ENCODE measurements at places on chromosomes 2 and 18.
A peak's percentile ranks its signal among the peaks of the same experiment; 100 is the strongest.

DNA sequence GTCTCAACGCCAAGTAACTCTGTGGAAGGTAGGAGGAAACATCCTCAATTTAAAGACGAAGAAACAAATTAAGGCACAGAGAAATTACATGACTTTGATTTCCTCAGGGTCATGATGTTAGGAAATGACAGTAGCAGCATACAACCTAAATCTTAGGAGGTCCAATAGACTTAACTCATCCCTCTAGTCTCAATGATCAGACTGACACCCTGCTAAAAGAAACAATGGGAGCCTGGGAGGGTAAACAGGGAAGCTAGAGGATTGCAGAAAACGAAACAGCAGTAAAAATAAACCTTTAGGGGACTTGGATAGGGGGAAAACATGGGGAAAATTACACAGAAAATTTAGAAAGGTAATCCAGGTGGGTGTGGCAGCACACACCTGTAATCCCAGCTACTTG lies 56.0 kb downstream of the ROCK2 start:
- no peak for DNase-seq

- no peak for DNase-seq
Measured at GRCh38 chr2:71785516-71785981, 332.2 kb downstream of the DYSF start.

GRCh38 chr2:122758967-122759366 lies 1003.5 kb downstream of the TSN start:
- no peak for DNase-seq

- no peak for DNase-seq
Measured at GRCh38 chr2:169644173-169644572, 50.0 kb downstream of the CFAP210 start.

DNA sequence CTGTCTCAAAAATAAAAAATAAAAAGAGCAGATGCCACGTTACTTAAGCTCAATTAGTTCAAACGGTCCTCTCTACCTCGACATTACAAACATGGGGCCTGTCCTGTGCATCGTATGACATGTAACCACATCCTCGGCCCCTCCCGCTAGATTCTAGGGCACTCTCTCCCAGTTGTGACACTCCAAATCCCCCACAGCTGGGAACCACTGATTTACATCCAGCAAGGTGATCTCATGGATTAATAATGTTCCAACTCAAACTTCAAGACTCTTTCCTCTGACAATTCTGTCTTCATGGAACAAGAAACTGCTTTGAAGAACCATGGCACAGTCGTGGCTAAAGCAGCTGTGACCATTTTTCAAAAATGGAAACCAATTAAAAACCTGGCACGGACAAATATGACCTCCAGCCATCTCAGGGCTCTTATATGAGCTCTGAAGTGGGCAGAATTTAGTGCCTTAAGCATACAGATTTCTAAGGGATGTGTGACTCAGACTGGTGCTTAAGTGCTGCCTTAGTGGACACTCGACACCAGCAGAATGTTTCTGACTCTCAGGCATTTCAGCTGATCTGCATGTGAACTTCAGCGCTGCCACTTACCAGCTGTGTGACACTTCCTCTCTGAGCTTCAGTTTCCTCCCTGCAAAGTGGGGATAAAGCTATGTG lies 31.7 kb upstream of the ASAP2 start:
- DNase-seq = no peak

GRCh38 chr2:187826023-187826422 lies 271.8 kb upstream of the TFPI start:
- no peak for DNase-seq

GRCh38 chr18:56890632-56891031 lies 239.5 kb downstream of the WDR7 start:
- DNase-seq = no peak

DNA sequence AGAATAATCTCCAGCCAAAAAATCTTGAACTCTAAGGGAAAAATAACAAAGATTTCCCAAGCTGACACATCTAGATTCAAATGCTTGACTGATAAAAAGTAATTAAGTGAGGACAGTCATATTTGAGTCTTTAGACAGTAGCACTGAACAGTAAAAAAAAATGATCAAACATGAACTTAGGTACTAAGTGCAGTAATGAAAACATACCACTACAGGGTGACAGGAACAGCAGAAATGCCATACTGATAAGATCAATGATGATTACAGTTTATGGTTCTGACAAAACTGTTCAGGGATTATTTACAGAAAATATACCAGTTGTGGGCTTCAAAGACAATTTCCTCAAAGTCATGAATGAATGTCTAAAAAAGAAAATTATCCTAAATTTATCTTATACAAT lies 80.3 kb downstream of the OSBPL1A start:
- DNase-seq = no peak

DNA sequence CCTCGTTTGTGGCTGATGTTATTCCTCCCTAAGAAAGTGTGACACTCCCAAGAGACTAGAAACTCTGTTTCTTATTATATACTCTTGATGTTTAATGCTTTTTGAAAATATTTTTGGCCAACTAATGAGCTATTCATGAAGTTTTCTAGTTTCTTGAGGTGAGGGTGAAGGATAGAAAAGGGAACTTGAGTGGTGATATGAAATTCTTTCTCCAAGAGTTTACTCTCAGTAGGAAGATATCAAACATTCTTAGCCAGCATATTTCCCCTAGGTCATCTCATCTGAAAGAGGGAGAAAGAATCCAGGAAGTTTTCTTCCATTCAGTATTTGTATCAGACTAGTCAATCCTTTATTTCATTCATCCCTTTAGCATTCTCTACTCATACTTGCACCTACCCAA lies 95.7 kb downstream of the MAP3K20 start:
- DNase-seq = no peak

DNA sequence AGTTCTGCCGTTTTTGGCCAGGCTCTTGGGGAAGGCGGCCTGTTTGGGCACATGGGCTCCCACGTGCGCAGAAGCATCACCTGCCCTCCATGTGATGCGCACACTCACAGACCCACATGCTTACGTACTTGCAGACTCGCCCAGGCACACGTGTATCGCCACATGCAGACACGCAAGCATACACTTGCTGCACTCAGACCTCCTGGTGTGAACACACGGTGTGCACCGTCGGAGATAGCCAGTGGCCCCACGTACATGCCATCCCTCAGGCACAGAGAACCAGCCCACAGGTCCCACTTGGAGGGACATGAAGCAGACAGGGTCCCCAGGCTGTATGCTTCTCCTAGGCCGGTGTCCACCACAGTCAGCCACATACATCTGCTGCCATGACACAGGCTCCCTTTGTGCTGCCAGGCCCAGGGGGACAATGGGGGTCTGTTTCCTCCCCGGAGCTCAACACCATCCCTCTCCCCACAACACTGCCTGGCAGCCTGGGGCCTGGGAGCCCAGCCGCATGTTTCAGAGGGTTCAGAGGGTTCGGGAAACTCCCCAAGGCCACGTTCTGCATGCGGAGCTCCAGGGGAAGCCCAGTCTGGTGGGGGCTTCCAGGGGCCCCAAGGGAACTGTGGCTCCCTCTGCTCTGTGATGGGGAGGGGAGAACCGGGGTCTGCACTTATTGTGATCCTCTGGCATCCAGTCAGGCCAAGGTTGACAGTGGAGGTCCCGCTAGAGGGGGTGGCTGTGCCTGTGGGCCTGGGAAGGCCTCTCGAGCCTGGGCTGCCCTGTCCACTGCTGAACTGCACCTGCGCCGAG lies 208.1 kb upstream of the HAAO start:
- DNase-seq = no peak

DNA sequence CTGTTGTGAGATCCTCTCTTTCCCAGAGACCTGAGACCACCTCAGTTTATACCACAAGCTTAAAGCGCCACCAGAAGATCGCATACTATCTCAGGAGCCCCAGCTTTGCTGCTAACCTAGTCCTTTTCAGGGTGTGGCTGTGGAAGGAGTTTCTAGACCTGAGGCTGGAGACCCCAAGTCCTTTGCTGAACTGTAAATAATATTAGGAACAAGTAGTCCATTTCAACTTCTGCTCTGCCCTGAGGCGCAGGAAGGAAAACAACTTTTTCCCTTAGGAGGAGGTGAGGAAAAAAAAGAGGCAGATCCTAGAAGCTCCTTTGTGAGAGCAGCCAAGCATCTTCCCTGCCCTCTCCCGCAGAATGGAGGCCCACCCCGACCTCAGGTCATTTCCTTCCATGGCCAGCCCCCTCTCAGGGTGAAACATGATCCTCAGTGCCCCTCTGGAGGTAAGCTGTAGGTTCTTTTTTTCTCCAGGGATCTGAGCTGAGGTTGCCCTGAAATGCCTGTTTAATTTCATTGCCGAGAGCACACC lies 122.8 kb upstream of the LGALSL start:
- DNase-seq = no peak

DNA sequence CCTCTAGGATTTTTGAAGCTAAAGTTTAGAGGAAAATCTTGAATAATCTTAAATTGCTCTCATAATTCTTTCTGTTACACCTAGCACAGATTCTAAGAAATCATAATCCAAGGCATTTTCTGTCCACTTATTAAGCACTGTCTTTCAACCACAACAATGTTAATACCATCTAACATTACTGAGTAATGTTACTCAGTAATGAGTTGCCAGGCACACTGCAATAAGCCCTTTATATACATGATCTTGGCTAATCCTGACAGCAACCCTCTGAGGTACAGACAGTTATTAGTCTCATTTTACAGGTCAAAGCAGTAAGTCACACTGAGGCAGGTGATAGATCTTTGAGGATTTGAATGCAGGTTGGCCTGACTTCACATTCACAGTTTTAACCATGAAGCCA lies 291.9 kb downstream of the ALK start:
- DNase-seq = no peak

- no peak for DNase-seq
Measured at GRCh38 chr2:201308914-201309313, 48.2 kb downstream of the FLACC1 start.

- no peak for DNase-seq
Measured at GRCh38 chr2:128180031-128180430, 89.0 kb downstream of the UGGT1 start.

- no peak for DNase-seq
Measured at GRCh38 chr18:60675801-60676200, 303.2 kb upstream of the MC4R start.

DNA sequence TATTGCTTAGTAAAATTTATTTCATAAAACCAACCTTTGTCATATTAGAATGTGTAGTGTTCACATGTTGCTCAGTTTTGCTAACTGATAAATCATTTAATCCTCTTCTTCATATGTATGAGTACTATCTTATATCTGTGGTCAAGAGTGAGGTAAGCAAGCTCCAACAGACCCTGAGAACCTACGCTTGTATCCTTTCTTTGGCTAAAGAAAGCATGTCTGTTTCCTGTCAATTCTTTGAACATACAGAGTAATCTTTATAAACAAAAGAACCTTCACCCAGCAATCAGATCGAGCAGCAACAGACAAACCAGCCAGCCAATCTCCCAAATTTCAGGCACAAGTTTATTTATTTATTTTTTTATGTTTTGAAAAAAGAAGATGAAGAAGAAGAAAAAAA lies 6.4 kb downstream of the ADCYAP1 start:
- no peak for DNase-seq

DNA sequence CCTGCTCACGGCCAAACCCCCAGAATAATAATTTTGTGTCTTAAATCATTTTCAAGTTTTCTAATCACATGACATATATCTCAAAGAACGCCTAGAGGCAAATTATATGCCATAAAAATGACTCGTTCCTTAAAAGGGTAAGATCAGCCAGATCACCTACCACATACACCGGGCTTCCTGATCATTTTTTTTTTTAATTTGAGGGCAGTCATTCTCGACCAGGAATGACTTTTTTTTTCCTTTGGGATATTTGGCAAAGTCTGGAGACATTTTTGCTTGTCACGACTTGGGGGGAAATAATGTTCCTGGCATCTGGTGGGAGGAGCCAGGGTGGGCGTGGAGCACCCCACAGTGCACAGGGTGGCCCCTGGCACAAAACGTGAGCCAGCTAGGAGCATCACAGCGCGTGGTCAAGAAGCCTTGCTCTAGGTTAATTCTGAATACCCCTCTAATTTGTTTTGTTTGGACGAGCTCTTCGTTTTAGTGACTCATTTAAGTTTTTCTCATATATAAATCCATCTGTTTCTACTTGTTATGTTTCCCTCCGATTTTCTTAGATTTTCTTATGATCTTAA lies 94.9 kb downstream of the TWIST2 start:
- no peak for DNase-seq

DNA sequence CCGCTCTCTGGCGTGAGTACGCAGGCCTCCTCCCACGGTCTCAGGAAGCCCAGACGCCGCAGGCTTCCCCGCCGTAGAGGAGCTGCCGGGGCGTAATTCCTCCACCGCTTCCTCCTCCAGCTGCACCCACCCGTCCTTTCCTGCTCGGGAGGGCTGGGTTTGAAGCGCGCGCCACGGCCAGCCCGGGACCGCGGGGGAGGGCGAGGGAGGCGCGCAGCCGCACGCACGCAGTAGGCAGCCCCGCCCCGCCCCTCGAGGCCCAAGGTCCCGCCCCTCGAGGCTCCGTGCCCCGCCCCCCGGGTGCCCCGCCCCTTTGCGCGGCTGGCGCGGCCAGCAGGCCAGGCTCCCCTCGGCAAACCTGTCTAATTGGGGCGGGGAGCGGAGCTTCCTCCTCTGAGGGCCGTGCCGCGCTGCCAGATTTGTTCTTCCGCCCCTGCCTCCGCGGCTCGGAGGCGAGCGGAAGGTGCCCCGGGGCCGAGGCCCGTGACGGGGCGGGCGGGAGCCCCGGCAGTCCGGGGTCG lies at the start of gene MALT1:
MALT1 (plus strand) TSS at position 355 of the 521 bp plus-strand sequence. CDS start 179 bp downstream, outside the sequence.
- DNase-seq = peak; percentile 94

- DNase-seq = no peak
Measured at GRCh38 chr18:10111191-10111590, 197.4 kb downstream of the VAPA start.

DNA sequence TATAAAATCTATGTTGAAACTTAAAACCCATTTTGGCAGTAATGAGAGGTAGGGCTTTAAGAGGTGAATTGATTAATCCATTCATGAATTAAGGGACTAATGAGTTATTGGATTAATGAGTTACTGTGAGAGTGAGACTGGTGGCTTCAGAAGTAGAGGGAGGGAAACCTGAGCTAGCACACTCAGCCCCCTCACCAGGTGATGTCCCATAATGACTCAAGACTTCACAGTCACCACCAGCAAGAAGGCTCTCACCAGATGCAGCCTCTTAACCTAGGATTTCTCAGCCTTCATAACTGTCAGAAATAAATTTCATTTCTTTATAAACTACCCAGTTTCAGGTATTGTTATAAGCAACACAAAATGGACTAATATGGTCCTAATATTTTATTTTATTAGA lies 621.7 kb upstream of the ACVR2A start:
- DNase-seq = no peak

DNA sequence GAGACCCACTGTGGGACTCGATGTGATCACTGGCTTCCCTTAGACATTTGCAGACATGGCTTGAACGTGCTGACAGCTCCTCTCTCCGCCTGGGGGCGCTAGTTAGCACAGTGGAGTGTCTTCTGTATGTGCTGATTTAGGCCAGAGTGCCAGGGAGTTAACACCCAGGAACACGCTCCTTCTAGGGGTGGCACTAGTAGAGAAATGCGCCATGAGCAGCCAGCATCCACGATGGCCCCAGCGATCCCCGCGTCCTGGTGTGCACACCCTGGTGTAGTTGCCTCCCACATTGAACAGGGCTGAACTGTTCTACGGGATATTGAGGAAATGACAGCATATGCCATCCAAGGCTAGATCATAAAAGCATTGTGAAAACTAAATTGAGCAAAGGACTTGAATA lies 11.4 kb upstream of the NMUR1 start:
- no peak for DNase-seq

Data from activated T-helper 1 cell treated with anti-CD3 and anti-CD28 coated beads, Interleukin-2, amount 50 U/mL, for 16 hours (primary cell).